ENCODE measurements at places on chromosomes 2 and 18.

DNA sequence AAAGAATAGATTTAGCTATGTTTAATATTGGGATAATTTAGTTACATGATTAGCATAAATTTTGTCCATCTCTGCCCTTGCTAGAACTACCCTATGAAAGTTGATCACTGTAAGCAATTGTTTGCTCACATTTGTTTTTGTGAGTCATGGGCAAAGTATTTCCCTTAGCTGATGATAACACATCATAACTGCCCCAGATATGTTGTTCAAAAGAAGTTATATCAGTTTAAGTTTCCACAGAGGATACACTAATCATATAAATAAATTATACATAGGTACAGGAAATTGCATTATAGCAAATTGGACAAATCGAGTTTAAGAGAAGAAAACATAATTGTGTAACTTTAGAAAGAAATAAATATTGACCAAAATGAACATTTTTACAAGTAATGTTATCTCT, 223.2 kb upstream of the PIK3C3 start:
- DNase-seq = no peak

- DNase-seq = no peak
These were observed 105.2 kb upstream of the DLX2 start for GRCh38 chr2:172207911-172208310.

- no peak for DNase-seq
These were observed 5.3 kb downstream of the RNF138 start for GRCh38 chr18:32096946-32097345.

DNA sequence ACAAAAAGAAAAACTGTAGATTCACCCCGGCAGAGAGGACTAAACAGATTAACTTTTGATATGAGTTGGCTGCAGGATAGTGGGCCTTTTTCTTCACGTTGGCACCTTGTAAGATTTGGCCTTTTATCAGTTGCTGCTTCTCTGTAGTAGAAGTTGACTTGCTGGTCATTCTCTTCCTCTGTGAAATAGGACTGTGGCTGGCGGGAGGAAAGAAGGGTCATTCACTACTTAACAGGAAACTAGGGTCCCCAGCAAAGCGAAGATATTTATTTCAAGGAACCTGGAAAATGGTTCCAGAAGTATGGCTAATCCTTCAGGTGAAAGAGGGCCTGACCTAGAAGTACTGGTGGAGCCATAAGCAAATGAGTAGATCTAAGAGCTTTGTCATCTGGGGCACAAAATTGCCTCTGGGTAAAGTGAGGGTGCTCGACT, 383 bp upstream of the ATP5MC3 start:
- no peak for DNase-seq

- no peak for DNase-seq
These were observed 16.5 kb downstream of the HS6ST1 start for GRCh38 chr2:128302011-128302743.

- no peak for DNase-seq
These were observed 18.9 kb upstream of the BAZ2B start for GRCh38 chr2:159635006-159635789.

DNA sequence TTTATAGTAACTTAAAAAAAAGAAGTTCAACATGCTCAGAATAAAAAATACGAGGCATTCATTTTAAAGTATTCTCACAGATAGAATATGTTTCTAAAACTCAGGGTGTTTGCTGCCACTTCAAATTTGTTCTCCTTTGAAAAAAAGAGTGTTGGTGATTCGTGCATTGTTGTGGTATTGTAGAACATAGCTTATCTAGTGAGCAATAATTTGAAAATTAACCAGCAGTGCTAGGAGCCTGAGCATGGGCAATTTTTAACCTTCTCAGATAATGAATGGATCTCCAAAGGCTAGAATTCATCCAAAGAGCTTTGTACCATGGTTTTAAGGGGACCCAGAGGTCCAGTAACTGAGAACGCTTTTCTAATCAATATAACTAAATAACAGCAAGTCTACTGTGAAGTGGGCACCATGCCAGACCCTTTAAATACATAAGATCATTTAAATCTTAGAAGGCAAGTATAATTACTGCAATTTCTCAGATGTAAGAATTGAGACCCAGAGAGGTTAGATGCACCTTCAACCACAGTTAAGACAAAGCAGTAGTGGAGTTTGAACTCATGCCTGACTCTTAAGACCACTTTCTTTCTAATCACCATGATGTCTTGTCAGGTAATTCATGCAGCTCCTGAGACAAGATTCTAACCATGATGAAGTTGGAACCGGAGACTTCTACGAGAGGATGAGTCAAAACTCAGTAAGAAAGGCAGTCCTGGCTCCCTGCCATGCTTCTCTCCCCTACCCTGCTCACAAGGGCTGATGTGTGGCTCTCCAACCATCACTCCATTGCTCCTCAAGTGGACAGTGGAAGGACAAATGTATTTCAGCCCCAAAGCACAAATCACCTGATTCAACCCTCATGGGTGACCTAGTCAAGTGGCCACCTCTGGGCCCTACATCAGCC, 3.4 kb downstream of the CYRIA start:
- DNase-seq = no peak
